ENCODE measurements at places on chromosomes 6 and 20.

- no peak for DNase-seq
Observed at GRCh38 chr20:13809855-13810254, 25.0 kb downstream of the NDUFAF5 start.

DNA sequence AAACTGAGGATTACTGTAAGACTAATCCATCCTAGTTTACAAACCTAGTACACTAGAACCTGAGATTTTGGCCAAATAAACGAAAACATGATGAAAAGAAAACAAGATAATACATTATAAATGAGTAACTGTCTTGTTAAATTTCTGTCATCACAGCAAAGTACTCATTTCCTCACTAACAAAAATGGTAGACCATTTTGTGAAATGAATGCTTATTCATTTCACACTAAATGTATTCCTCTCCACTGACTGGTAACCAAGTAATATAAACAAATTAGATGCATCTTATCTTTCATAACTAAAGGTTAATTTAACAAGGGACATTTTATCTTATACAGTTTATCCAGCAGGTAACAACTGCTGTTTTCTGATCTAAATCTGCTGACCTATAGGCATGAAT is 143.7 kb downstream of the REV3L start:
- DNase-seq = no peak

- no peak for DNase-seq
Observed at GRCh38 chr20:53099856-53100255, 127.7 kb downstream of the TSHZ2 start.

- no peak for DNase-seq
Observed at GRCh38 chr6:105616521-105616920, 213.6 kb upstream of the PREP start.

- DNase-seq = no peak
Observed at GRCh38 chr6:158279615-158280014, 32.6 kb upstream of the TULP4 start.

- no peak for DNase-seq
Observed at GRCh38 chr6:156378853-156379252, 398.3 kb upstream of the ARID1B start.

- no peak for DNase-seq
Observed at GRCh38 chr6:132286298-132287019, 114.8 kb downstream of the MOXD1 start.

DNA sequence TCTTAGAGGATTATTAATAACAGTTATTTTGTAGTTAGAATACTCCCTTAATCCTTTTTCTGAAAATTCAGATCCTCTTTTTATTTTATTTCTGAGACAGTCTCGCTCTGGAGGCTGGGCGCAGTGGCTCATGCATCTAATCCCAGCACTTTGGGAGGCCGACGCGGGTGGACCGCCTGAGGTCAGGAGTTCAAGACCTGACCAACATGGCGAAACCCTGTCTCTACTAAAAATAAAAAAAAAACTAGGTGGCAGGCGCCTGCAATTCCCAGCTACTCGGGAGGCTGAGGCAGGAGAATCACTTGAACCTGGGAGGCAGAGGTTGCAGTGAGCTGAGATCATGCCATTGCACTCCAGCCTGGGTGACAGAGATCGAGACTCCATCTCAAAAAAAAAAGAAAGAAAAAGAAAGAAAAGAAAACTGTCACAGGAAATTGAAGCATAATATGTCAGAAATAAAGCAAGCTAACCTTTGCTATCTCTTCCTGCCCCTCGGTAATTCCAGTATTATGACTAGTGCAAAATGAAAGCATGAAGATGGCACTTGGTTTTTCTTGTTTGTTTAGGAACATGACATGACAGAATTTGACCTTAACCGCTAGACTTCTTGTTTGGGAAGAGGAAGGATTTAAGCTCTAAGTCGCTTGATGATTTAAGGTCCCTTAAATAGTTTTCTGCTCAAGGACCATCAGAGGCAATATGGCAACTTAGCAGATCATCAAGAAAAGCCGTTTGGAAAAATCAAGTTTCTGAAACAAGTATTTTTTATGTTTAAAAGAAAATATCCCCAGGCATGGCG is 1.8 kb upstream of the RBM39 start:
- DNase-seq = no peak

DNA sequence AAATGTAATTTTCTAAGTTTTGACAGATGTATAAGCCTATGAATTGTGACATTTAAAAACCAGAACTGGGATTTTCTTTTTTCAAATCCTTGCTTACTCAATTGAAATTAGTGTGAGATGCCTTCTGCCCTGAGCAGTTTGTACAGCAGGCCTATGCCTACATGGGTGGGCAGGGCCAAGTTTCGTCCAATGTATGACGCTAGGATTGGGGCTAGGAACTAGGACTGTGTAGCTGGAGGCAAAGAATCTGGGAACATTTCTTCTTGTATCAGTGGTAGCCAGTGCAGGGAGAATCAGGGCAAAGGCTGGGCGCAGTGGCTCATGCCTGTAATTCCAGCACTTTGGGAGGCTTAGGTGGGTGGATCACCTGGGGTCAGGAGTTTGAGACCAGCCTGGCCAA is 3.9 kb upstream of the PTPRA start:
- DNase-seq = no peak

GRCh38 chr6:4776131-4776492 is at the start of gene CDYL:
TSS of gene CDYL (plus strand) at chr6:4776404. CDS start at chr6:4776784, 380 bp downstream.
- DNase-seq = peak; percentile 89

GRCh38 chr6:19320111-19320581 is 517.0 kb upstream of the ID4 start:
- DNase-seq = peak; percentile 29

DNA sequence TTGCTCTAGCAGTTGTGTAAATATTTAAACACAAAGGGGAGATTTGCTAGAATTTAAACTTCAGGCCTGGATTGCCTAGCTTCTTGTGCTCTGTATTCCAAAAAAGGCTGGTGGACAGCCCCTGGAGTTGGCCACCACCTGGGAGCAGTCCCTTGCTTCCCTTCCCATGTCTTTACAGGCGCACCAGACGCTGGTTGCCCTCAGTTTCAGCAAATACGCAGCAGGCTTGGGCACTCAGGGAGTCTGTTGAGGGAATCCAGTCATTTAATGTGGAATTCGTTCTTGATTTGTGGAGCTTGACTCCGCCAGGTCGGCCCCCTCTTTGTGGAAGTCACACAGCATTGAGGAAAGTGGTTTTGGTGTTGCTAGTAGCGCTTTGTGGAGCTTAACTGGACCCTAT is 156.8 kb downstream of the DTNBP1 start:
- DNase-seq = no peak

GRCh38 chr20:50318710-50319109 is 128.1 kb downstream of the CEBPB start:
- DNase-seq = no peak

DNA sequence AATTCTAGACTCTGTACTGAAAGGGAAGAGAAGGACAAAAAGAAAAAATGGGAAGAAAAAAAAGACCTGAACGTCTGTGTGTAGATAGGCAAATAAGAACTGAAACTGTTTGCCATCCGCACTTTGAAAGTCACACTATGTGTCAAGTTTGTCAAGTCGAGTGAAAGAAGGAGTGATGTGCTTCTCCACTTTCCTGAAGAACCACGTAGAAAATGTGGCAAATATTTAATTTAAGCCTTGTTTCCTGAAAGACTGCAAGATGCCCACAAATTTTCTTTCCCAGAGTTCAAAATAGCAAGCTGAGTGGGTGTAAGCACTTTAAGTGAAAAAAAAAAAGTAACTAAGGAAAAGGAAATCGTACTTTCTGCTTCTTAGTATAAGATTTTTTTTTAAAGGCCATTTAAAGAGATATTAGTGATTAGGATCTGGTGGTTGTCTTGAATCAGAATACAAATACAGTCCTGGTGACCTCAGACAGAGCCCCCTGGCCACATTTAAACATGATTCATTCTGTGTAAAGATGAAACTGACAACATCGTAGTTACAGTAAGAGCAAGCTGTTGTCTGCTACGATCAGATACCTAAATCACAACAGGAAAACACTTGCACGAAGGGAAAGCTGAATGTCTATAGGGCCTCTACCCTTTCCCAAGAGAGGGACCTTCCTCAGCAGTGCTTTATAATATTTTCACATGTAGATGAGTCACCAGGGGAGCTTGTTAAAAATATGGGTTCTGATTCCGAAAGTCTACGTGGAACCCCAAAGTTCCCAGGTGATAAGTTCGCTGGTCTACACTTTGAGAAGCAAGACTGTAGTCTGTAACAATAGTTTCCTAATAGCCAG is 102.3 kb downstream of the HIVEP2 start:
- DNase-seq = no peak

DNA sequence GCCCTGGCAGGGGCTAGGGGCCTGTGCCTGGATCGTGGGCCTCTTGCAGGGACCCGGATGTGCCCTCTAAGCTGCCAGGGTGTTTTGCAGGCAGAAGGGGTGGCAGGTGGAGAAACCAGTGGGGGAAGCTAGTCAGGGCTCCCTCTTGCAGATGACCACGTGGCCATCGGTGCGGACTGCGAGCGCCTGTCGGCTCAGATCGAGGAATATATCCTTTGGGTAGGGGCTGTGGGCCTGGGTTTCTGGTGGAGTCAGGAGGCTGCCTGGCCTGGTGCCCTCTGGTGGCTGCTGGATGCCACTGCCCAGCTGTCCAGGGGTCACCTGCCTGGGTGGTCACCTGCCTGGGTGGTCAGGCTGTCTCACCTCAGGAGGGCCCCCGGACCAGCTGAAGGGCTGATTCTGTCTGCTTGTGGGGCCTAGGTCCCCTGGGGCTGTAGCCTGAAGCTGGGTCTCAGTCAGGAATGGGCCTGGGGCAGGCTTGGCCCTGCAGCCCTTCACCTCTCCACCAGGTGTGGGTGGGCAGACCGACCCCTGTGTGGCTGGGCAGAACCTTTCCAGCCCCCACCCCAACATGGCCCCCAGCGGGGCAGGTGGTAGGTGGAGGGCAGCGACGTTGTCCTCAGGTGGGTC is 6.7 kb downstream of the TCEA2 start:
- DNase-seq = peak; percentile 63

GRCh38 chr6:15406452-15406851 is 160.6 kb downstream of the JARID2 start:
- no peak for DNase-seq

DNA sequence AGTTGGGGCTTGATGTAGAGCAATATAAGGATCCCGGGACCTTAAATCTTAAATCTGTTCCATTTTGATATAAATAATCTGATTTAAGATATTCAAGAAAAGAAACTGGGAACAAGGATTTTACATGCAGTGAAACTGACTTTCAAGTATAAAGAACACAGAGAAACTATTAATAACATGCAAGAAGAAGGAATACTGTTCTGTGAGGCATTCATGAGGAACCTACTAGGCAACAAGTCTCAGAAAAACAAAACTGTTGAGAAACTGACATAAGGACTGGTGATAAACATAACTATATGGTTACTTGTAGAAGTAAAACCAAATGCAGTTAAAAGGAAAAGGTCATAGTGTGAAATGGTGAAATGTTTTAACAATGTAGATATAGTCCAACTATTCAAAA is 15.8 kb downstream of the HDDC2 start:
- no peak for DNase-seq

- DNase-seq = peak; percentile 65
Observed at GRCh38 chr6:40328386-40328985, 258.7 kb downstream of the LRFN2 start.

DNA sequence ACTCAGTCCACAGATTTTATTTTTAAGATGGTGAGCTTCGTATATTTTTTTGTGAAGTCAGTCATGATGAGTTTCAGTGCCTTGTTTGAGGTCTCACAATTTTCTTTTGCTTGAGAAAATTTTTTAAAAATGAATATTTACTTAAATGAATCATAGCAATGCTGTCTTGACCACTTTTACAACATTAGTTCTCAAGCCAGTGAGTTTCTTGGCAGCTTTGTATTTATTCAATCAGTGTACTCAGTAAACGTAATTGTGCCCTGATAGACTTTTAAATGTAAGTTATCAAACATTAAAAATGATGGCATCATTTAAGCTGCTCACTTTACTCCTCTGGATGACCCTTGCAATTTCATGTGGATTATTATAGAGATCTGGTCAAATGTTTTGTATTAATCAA is 261.4 kb downstream of the KHDC1L start:
- no peak for DNase-seq
